ENCODE measurements at places on chromosomes 3 and 15.

- DNase-seq, result no peak
Observed at GRCh38 chr15:69497076-69497475, 44.5 kb downstream of the RPLP1 start.

DNA sequence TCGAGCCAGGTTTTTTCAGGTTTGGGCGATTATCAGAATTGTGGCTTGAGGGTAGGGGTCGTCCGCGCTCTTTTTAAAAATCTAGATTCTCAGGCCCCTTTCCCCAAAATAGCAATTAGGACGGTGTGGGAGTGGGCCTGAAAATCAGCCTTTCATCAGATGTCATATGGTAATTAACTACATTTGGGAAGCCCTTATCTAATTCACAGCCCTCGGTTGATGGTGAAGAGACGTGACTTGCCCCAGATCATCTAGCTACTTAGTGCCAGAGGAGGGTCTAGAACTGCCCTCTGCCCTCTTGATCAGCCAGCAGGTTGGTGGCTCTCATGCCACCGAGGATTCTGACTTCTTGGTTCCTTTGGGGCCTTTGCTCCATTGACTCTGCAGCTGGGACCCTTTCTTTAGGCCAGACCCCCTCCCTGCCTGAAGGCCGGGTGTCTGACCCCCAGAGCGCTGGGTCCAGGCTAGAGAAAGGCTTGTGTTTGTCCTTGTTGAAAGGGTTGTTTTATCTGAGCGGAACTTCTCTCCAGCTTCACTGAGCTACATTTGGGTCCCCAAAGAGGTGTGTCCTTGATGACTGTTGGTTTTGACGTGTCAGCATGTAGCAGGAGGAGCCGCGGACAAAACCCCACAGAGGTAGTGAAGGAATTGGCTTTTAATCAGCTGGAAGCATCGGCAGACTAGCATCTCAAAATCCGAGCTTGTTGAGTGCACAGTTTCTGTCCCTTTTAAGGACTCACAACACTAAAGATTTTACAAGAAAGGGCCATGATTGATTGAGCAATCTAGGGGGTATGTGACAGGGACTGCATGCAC, 857 bp downstream of the AEN start:
- peak; percentile 7 for DNase-seq

DNA sequence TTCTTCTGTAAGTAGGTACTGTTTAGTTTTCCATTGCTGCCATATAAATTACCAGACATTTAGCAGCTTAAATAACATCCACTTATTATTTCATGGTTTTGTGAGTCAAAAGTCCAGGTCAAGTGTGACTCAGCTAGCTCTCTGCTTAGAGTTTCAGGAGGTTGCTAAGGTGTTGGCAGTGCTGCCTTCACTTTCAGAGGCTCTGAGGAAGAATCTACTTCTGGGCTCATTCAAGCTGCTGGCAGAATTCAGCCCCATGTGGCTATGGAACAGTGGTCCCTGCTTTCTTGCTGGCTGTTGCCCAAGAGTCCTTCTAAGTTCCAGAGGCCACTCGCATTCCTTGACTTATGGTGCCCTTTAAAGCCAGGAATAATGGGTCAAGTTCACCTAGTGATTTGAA, 4.5 kb downstream of the CFAP44 start:
- no peak for DNase-seq

- peak; percentile 13 for DNase-seq
Observed at GRCh38 chr3:53083521-53083920, 37.6 kb upstream of the SFMBT1 start.

GRCh38 chr3:81214631-81215030, 546.8 kb downstream of the GBE1 start:
- DNase-seq, result no peak

DNA sequence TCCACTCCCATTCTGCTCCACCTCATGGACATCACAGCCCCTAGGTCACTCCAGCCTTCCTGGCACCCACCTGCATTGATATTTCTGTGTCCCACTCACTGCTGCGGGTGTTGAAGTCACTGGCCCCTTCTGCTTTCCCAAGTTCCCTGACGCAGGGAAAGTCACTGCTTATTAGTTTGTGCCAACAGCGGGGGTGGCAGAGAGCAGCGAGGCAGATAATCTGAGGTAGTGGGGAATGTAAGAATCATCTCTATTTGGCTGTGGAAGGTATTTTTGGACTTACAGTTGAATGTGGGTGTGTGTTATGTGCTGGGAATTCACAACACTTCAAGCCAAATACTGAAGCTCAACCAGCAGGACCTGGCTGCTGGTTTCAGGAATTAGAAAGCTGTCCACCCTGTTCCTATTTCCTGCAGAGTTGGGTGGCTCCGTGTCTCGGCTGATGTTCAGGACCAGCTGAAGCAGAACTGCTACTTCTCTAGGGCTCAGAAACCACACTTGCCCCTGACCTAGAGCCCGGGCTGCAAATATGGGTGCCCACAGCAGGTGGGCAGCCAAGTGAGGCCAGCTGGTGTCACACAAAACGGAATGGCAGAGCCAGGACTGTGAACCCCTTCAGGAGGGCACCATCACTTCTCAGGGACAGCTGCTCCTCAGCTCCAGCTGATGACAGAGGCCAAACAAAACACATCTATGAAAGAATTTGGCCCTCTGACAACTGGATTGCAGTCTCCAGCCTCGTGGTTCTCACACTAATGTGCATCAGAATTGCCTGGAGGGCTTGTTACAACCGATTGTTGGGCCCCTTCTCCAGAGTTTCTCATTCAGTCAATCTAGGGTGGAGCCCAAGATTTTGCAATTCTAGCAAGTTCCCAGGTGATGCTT, 57.7 kb downstream of the SEMA5B start:
- peak; percentile 72 for DNase-seq

- peak; percentile 24 for DNase-seq
Observed at GRCh38 chr3:139111392-139112229, 66.9 kb upstream of the PRR23C start.

DNA sequence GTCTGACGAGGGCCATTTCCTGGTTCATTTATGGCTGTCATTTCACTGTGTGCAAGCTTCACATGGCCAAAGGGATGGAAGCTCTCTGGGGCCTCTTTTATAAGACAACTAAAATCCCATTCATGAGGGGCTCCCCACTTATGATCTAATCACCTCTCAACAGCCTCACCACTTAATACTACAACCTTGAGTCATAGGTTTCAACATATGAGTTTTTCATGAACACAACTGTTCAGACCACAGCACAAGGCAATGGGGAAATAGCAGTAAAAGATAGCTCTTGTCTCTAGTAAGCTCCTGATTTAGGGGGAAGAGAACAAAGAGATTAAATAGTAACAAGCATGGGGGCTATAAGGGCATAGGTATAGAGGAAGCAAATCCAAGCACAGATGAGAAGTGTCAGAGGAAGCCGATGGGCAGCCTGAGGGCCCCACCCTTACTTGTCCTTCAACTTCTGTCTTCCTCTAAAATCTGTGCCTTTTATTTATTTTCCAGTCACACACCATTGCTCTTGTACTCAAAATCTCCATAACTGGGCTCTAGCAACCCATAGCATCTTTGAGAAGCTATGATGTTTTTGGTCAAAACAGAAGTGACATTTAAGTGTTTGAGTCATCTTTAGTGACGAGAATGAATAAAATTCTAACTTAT, 329.1 kb downstream of the UNC13C start:
- no peak for DNase-seq
